Muscle of leg (tissue), 16 donors: ENCODE measurements at places on chromosomes 2 and 18. TPM values are rescaled to one million over a fixed set of nuclear protein-coding genes. Genes with fewer than 3 reads are reported as not detected.

DNA sequence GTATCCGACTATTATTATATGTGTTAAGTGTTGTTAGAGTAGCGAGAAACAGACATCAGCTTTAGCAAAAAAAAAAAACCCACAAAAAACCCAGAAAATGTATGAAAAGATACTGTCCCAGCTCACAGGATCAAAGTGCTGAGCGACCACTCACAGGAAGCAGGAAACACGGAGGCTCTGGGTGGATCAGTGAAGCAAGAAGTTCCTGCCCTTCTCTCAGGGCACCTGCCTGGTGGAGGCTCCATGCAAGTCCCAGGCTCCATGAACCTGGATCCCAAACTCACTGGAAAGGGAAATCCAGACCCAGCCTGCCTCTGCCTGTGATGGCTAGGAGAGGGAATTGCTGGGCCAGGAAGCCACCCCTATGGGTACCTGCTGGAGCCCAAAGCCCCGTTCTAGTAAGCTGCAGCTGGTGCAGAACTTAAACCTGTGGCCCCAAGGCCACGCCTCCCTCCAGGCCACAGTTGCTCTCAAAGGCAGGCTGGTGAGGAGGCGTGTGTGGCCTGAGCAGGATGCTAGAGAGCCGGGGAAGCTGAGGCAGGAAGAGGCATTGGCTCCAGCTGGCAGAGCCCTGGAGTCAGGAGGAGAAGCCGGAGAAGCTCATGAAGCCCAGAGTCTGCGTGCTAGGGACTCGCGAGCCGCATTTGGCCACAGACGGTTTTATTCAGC is 63.5 kb upstream of the TAF1B start:
- no peak for DNase-seq

DNA sequence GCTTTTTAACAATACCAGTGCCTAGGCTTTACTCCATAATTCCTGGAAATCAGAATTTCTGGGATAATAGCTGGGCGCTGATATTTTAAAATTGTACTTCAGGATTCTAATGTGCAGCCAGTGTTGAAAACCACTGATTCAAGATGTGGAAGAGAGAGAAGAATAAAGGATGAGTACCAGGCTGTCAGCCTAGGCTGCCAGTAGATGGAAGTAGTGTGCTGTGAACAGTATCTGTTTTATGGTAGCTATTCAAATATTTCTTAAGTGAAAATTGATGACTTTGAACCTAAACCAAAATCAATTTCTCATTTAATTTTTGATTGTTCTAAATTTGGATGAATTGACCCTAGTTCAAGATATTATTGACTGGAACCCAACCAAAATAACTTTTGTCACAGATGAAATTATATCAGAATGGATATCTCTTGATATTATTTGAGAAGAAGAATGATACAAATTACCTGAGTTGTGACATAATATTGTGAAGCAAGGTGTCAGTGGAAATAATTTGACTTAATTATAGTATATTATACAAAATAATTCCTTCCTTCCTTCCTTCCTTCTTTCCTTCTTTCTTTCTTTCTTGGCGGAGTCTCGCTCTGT is 88.0 kb downstream of the COMMD1 start:
- peak; percentile 61 for DNase-seq

HS1BP3 gene
- 9.8 TPM for total RNA-seq

TRIM43 gene
- not detected for total RNA-seq

DQX1 gene
- total RNA-seq: 0.04 TPM
